ENCODE measurements at places on chromosomes 11 and 22.

DNA sequence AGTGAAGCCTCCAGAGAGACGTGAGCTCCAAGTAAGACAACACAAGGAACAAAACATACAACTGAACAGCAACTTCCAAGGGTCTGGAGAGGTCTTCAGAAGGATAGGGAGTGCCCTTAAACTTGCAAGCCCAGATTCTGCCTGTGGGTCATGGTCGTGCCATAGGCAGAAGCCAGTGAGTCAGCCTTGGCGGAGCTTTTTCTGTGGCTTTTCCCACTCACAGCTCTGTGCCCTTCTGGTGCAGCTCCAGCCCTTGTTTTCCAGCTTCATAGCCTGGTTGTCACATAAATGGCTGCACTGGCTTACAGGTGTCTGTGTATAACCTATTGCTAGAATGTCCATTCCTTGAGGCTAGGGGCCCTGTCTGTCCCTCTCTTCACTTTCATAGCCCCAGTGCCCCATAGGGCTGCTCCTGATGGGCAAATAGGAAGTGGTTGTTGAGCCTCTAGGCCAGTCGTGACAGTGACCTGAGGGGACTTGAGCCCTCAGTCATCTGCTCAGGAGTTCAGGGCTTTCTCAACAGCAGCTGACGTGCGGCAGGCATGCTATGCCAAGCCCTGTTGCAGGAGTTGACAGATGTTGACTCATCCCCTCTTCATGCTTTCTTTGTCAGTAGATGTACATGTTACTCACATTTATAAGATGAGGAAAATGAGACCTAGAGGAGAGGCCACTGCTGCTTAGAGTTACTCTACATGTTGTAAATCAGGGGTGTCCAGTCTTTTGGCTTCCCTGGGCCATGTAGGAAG lies 7.4 kb downstream of the MED15 start:
- DNase-seq = no peak

GRCh38 chr22:49775867-49776511 lies 51.7 kb downstream of the BRD1 start:
- DNase-seq = no peak

- DNase-seq = no peak
Measured at GRCh38 chr11:64592656-64593055, 1.6 kb downstream of the SLC22A12 start.

- no peak for DNase-seq
Measured at GRCh38 chr22:49508561-49508960, 319.1 kb downstream of the BRD1 start.

- no peak for DNase-seq
Measured at GRCh38 chr11:26755762-26756161, 33.9 kb upstream of the SLC5A12 start.

- no peak for DNase-seq
Measured at GRCh38 chr11:24593332-24593731, 96.5 kb downstream of the LUZP2 start.

- DNase-seq = no peak
Measured at GRCh38 chr22:30325065-30325720, 1.5 kb downstream of the TBC1D10A start.

DNA sequence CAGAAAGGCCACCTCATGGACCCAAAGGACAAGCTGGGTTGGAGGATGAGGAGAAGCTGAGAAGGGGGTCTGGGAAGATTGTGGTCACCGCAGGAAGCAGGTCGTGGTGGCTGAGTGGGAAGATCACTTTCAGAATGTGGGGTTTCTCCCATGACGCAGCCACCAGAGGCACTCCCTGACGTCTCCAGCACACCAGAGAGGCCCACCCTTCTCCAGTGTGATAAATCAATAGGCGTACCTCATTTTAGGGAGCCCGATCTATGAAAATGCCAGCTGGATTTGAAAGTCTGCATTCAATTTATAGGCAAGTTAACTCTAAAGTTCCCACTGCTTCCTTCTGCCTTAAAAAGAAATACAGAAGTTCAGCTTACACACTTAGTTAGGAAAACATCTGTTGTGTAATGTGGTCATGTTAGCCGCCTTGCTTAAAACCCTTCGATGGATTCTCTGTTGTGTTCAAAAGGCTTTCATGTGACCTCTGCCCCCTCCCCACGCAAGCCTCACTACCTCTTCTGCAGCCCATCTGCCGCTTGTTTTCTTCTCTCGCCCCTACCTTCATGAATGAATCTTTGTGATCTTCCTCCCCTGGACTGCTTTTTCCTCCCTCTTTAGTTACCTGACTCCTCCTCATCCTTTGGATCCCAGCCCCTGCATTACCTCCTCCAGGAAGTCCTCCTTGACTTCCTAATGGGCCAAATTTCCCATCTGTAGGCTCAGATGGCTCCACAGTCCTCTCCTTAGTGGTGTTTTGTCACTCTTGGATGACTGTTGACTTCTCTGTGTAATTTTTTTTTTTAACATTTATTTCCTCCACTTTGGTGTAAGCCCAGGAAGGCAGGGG lies 10.7 kb downstream of the TSPAN18 start:
- no peak for DNase-seq

GRCh38 chr22:24482998-24483397 lies 12.1 kb upstream of the UPB1 start:
- no peak for DNase-seq

- no peak for DNase-seq
Measured at GRCh38 chr11:129410395-129410960, 34.8 kb downstream of the BARX2 start.

- DNase-seq = no peak
Measured at GRCh38 chr11:128916037-128916572, 24.9 kb downstream of the KCNJ5 start.

DNA sequence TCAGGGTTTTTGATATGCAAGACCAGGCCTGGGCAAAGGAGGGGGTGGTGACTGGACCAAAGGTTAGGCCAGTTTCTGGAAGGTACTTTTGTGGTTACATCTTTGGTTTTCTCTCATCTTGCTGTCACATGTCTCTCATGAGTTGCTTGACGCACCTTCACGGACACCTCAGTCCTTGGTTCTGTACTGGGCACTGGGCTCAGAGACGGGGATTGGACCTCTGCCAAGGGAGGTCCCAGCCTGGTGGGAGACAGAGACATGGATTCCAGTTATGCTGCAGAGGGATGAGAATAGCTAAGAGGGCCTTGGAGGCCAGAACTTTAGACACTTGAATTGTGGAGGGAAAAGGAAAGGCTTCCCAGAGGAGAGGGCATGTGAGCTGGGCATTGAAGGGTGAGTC lies 1.7 kb downstream of the USP35 start:
- DNase-seq = no peak

DNA sequence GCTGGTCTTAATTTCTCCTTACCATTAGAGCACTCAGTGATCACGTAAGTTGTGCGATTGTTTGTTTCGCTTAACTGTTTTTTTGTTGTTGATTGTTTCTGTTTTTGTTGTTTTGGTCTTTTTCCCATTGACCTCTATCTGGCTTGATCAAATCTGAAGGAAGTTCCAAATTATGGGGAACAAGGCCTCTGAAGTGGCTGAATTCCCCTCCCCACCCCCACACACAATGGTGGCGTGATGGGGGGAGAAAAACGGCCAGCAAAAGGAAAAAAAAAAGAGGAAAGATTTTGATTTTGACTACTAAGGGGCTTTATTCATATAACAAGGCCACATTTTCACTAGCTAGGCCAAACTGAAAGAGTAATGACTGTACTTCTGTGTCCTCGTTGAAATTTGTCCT lies 53.6 kb downstream of the OSBPL5 start:
- no peak for DNase-seq

GRCh38 chr11:70106757-70107156 lies 28.6 kb downstream of the ANO1 start:
- no peak for DNase-seq

GRCh38 chr11:30435488-30435887 lies 112.6 kb downstream of the ARL14EP start:
- DNase-seq = no peak

- DNase-seq = no peak
Measured at GRCh38 chr11:35311331-35311730, 108.0 kb downstream of the SLC1A2 start.

- DNase-seq = peak; percentile 80
Measured at GRCh38 chr11:122711831-122712381, 56.4 kb downstream of the UBASH3B start.

DNA sequence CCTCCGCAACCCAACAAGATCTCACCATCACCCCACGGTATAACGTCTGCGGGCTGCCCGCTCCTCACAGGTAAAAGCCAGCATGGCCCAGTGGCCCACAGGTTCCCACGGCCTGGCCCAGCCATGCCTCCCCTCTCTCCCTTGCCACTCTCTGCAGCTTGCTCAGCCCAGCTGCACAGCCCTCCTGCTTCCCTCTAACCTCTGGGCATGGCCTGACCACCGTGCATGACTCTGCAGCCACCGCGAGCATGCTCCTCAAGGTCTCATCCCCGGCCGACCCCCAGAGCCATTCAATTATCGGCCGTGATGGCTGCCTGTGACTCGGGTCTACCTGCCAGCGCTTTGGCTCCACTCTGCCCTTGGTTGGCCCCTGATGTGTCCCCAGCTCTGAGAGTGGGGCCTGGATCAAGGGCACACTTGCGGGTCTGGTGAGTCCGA lies 185.5 kb downstream of the CTTN start:
- no peak for DNase-seq

DNA sequence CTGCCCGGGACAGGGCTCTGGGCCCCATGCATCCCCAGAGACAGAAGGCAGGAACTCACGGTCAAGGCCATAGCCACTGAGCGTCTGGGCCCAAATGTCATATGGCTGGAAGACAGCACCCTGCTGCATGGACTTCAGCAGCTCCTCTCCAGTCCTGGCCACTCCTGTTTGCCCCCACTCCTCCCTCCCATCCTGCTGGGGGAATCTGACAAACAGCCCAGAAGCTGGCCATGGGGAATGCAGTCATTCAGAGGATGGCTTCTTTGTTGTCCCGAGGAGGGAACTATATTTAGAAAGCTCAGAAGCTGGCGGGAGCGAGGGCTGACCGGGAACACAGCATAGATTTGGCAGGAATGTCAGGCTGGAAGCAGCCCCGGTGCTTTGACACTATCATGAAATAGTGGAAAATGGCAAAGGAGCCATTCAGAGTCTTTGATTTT lies 35.0 kb downstream of the DKK3 start:
- DNase-seq = peak; percentile 45

DNA sequence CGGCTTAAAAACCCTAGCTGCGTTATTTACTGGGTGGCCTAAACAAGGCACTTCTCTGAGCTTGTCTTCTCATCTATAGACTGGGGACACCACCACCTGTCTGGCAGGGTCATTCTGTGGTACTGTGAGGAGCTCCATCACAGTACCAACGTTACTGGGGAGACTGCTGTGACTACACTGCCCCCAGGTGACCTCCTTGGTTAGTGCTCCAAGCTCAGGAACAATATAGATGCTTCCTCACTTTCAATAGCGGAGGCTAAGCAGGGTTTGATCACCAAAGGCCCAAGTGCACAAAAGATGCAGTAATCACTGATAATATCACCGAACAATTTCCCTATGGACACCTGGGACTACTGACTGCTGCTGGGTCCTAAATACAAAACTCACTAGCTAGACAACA lies 18.8 kb downstream of the PRPF19 start:
- no peak for DNase-seq

DNA sequence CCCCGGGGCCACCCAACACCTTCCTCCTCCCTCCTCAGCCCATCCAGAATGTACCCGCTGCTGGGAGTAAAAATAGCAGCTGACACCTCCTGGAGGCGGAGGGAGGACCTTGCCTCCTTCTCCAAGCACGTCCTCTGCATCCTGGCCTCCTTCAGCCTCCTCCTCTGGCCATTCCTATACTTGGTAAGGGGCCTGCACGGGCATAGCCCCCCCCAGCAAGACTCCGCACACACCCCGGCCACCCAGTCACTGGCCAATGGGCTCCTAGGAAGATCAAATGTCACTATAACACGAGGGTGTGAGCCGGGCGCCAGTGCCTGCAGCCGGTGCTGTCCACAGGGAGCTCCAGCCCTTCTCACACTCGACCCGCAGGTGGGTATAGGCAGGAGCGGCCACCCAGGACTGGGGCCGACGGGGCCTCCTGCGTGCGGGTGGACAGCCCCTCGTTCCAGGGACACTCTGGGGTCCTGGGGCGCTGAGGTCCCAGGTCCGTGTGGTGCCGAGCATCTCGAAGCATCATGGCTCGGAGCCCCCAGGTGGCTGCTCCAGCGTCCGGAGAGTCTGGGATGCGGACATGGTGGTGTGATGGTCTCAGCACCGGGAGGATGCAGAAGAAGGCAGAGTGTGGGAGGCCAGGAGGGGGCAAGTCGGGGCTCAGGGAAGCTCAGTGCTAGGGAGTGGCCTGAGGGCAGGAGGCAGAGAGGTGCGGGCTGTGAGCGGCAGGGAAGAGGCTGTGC lies at the start of gene TNNT3:
TNNT3 (plus strand) TSS at position 313 of the 737 bp plus-strand sequence. CDS start 3,172 bp downstream, outside the sequence.
- no peak for DNase-seq

GRCh38 chr11:93348930-93349329 lies 18.4 kb downstream of the DEUP1 start:
- no peak for DNase-seq

DNA sequence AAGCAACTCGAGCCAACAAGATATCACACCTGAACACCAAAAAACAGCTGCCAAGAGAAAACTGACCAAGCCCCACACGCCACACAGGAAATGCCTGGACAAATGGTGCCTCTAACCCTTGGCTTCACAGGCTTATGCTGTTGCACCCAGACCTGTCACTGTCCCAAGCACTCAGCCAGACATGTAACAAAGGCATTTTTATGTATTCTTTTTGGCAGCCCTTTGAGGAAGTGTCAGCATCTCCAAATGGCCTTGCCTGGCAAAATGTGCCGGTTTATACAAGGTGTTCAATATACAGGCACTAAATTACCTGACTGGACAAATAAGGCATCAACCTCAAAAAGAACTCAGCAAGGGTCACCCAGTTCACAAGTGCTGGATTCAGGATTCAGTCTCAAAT lies 6.1 kb downstream of the HDHD5 start:
- no peak for DNase-seq

GRCh38 chr22:49116021-49116420 lies 711.7 kb downstream of the BRD1 start:
- no peak for DNase-seq

- DNase-seq = peak; percentile 20
Measured at GRCh38 chr11:47215366-47215910, 664 bp downstream of the DDB2 start.

DNA sequence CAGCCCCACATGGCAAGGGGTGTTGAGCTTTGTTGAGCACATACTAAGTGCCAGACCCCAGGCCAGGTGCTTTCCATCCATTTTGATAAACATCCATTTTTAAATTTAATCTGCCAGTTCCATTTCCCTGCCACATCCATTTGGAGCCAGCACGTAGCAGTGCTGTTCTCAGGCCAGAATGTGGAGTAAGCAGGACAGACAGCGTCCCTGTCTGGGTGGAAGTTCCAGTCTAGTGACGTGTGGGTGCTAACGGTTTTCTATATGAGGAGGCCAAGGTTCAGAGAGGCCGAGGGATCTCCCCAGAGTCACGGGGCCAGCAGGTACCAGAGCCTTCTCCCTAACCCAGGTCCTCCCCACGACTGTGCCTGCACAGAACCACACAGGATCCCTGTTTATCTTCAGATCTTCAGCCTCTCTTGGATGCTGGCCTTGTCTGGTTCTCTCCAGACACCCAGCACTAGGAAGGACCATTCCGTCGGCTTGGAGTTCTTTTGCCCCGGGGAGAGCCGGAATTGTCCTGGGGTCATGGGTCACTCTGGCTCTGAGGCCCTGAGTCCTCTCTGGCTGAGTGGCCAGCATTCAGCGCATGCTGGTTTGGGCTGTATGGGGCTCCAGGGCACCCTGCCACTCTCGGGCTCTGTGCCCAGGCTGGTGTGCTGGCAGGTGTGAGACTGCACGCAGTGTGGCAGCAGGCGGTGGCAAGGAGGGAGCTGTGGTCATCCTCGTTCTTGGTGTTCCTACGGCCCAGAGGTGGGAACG lies 63.6 kb upstream of the PPARA start:
- DNase-seq = no peak

All from renal pelvis (tissue), 12 donors.